ENCODE measurements at places on chromosomes 5 and 9. TPM values are rescaled to one million over a fixed set of nuclear protein-coding genes. Genes with fewer than 3 reads are reported as not detected.

Gene PPP3R2
- not detected for total RNA-seq

Gene DDX4
- total RNA-seq: not detected

DNA sequence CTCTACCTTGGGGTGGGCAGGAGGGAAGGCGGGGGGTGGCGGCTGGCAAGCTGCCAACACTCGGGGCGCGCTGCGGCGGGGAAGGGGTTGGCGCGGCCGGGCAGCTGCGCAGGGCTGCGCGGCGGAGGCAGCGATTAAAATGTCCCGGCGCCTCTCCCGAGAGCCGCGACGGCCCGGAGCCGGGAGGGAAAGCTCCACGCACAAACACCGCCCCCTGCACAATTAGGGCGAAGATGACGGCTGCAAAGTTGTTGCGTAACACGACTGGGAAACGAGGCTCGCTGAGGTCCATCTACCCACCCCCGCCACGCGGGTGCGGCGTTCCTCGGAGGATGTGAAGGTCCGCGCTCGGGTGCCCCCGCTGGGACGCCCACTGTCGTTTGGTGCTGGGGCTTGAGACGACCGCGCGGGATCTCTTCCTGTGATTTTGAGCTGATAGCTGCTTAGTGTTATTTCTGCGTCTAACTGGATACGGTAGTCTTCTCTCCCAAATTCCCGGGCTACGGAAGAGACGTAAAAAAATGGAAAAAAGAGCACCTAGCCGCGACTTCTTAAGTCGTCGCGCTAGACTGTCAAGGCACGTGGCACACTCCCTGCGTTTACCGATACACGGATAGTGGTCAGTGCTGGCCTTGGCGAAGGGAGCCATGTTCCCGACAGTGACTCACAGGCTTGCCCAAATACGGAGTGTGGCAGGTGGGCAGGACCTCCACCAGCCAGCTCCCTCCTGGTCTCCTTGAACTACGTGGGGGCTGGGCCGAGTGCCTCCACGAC lies 958 bp upstream of the NFIL3 start:
- H3K4me1 ChIP-seq: peaks cover 43% of the 10 kb centered on the region
- peak overlapping the region; percentile 36 for H3K27ac ChIP-seq
- peak; percentile 64 for DNase-seq

Gene NKD2
- not detected for total RNA-seq

- H3K27me3 ChIP-seq: no peaks in the 10 kb centered on the region
- no peak for DNase-seq
- no peak overlapping the region for H3K27ac ChIP-seq
Observed at GRCh38 chr5:10507575-10508096, 56.2 kb upstream of the ANKRD33B start.
